NCI-H1048 (cell line): ENCODE measurements at places on chromosomes 6 and 20.

DNA sequence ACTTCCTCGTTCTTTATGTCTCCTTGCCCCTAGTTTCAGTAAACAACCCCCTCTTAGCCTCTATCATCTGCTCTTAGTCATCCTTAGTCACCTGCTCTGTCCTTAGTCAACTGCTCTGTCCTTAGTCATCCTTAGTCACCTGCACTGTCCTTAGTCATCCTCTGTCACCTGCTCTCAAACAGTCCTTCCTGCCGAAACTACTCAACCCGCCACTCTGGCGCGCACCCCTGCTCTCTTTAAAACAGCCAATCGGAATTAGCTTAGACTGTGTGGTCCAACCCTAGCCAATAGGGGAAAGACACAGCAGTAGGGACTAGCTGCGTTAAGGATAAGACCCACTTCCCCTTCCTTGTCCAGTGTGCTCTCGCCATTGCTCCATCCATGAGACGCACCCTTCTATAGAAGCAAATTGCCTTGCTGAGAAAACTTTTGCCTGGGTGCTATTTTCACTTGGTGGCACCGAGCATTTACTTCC is 73.9 kb downstream of the BACH2 start:
- no peak for DNase-seq

DNA sequence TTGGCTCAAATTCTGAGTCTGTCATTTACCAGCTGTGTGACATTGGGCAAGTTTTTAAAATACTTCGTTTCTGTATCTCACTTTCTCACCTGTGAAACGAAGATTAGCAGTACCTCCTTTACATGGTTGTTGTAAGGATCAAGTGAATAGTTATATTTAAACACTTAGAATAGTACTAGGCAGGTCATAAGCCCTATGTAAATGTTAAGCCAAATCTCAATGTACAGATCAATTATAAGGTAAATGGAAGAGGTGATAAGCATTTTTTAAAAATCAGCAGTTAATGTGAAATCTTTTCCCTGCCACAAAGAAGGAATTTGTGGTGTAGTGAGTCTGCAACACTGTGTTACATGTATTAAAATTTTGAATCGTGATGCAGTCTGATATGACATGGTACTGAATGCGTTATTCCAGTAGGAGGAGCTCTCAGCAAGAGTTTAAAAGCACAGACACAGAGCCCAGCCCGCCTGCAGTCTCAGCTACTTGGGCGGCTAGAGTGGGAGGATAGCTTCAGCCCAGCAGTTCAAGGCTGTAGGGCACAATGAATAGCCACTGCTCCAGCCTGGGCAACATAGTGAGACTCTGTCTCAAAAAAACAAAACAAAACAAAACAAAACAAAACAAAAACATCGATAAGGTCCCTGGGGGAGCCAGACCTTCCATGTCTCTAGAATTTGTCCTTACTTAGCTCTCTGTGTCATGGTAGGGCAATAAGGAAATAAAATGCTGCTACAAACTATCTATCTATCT is 46.0 kb downstream of the GTF2H5 start:
- no peak for DNase-seq

- no peak for DNase-seq
Observed at GRCh38 chr20:51666126-51666525, 102.1 kb downstream of the ATP9A start.

DNA sequence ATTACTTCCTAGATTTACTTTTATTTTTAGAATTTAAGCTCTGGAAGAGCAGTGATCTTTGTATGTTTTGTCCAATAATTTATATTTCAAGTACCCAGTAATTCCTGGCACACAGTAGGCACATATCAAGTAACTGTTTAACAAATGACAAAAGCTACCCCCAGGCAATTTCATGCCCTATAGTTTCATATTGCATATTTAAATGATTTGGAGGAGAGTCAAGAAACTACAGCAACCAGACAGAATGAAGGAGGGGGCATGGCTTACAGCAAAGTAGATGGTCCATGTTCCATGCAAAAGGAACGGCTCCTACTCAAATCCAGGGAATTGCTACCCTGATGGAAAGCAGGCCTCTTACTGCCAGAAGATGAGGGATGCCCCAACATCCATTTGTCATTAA is 113.5 kb downstream of the ARHGAP18 start:
- DNase-seq = no peak

- DNase-seq = no peak
Observed at GRCh38 chr6:6654599-6655575, 66.4 kb downstream of the LY86 start.

DNA sequence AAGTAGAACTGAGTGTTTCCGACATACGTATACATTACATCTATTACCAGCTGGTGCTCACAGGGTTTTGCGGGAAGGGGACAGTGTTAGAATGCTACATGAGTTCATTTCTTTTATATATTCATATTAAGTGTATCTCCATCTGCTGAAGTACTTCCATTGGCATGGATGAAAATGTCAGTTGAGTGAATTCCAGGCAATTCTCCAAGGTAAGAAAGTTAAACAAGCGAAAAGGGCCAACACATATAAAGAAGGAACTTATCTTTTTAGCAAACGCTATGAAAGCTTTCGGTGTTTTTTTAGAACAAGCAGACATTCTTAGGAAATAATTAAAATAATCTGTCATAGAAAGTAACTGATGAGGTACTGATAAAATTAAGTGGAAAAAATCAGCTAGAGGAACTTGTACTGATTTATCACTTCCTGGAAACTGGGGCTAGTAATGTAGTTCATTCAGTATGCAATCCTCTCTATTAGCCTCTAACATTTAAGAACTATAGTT is 34.6 kb downstream of the RNF146 start:
- no peak for DNase-seq

DNA sequence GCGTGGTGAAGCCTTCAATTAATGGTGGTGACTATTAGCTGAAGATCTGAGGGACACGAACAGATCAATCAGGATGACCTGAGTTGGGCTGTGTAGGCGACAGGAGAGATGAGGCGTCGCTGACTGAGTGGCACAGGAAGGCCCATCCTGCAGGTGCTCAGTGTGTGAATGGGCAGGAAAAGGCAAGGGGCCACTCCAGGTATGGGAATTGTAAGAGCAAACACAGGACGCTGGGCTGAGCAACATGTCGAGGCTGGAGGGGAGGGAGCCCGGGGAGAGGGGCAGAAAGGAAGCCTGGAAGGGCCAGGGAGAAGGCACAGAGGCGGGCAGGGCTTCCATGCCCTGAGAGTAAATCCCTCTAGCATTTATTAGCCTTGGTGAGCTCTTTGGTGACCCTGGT is 151.0 kb downstream of the VEGFA start:
- DNase-seq = no peak

DNA sequence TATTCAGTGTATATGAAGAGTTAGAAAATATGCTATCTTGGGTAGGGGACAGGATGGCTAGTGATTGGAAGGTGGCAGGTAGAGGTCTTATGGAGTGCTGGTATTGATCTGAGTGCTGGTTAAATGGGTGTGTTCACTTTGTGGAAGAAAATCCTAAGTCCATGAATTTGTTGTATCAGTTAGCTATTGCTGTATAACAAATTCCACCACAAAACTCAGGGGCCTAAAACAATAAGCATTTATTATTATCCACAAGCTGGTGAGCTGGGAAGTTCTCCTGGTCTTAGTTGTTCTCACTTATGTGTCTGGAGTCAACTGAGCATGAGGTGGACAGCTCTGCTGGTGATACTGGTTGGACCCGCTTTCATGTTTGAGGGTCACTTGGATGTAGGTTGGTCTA is 212.2 kb upstream of the PLCB4 start:
- DNase-seq = no peak

DNA sequence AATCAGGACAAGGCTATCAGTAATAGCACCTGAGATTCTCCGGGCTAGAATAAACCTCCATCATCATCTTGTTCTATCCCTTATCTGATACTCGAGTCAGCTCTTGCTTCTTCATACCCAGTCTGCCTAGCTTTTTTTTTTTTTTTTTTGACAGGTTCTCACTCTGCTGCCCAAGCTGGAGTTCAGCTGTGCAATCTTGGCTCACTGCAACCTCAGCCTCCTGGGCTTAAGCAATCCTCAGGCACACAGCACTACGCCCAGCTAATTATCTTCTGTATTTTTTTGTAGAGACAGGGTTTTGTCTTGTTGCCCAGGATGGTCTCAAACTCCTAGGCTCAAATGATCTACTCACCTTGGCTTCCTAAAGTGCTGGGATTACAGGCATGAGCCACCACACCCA is 19.5 kb downstream of the SRSF6 start:
- DNase-seq = no peak

DNA sequence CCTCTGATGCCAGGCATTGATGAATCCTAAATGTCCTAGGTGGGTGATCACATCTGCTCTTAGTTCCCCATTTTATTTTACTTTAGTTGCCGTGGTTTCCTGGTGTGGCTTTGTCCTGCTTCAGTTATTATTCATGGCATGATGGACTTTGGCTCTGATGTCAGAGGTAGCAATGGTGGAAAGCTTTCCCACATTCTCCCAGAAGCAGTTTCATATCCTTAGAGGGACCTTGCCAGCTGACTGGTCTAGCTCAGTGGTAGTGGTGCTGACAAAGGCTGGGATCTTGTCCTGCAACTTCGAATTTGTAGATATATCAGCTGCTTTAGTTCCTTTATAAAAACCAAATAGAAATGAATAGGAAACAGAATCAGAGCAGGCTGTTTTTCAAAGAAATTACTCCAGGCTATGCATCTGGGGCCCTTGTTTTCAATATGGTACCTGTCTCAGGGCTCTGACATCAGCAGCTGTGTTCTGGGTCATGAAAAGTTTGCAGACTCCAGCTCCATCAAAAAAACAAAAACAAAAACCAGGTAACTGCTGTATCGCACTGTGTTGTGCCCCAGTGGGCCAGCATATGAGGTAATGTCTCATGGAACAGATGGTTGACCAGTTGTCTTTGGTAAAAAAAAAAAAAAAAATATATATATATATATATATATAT is 133.7 kb downstream of the PLCB4 start:
- DNase-seq = no peak

- no peak for DNase-seq
Observed at GRCh38 chr20:30919514-30920188, 337.8 kb upstream of the DEFB115 start.

- no peak for DNase-seq
Observed at GRCh38 chr6:43223175-43223574, 6.1 kb downstream of the DNPH1 start.

- DNase-seq = no peak
Observed at GRCh38 chr20:13857961-13858360, 73.1 kb downstream of the NDUFAF5 start.

DNA sequence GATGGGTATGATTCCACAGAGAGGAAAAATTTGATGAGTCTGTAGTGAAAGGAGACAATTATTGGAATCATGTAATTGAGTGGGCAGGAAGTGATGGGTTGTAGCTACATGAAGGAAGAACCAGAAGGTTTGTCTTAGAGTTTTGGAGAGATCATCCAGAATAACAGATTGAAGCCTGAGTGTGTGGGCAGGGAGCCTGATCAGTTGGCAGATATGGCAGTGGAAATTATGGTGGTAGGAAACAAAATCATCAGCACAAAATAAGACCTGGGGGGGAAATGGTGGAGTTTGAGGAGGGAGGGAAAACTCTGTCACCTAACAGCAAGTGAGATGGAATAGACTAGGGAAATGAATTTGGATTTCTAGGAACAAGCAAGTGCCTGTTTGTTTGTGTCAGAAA is 606.6 kb upstream of the MAP3K7 start:
- DNase-seq = no peak

GRCh38 chr6:157292202-157292601 is 31.1 kb downstream of the TMEM242 start:
- no peak for DNase-seq

GRCh38 chr20:33490023-33490933 is at the start of gene CBFA2T2:
CBFA2T2 (plus strand) TSS chr20:33490096; CDS start chr20:33490268, 172 bp downstream.
- no peak for DNase-seq

DNA sequence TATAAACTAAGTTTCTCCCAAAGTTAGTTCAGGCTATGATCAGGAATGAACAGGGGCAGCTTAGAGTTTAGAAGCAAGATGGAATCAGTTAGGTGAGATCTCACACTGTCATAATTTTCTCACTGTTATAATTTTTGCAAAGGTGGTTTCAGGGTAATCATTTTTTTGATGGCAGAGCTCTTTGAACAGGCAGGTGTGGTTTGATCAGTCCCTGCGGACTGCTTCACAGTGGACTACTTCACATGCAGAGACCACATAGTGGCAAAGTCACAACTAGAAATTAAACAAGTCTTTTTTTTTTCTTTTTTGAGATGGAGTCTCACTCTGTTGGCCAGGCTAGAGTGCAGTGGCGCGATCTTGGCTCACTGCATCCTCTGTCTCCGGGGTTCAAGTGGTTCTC is 6.8 kb downstream of the MAS1 start:
- no peak for DNase-seq

GRCh38 chr20:61297986-61298385 is 45.9 kb downstream of the CDH4 start:
- no peak for DNase-seq

GRCh38 chr6:71395731-71396409 is 107.3 kb downstream of the OGFRL1 start:
- no peak for DNase-seq

DNA sequence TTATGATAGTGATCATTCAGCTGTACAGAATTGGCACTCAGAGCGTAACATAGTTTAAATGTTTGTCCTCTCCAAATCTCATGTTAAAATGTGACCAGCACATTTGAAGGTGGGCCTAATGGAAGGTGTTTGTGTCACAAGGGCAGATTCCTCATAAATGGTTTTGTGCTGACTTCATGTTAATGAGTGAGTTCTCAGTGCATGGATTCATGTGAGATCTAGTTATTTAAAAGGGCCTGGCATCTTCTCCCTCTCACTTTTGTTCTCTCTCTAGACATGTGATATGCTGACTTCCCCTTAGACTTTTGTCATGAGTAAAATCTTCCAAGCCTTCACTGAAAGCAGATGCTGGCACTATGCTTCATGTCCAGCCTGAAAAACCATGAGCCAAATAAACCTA is 452.4 kb upstream of the PTCHD4 start:
- no peak for DNase-seq

DNA sequence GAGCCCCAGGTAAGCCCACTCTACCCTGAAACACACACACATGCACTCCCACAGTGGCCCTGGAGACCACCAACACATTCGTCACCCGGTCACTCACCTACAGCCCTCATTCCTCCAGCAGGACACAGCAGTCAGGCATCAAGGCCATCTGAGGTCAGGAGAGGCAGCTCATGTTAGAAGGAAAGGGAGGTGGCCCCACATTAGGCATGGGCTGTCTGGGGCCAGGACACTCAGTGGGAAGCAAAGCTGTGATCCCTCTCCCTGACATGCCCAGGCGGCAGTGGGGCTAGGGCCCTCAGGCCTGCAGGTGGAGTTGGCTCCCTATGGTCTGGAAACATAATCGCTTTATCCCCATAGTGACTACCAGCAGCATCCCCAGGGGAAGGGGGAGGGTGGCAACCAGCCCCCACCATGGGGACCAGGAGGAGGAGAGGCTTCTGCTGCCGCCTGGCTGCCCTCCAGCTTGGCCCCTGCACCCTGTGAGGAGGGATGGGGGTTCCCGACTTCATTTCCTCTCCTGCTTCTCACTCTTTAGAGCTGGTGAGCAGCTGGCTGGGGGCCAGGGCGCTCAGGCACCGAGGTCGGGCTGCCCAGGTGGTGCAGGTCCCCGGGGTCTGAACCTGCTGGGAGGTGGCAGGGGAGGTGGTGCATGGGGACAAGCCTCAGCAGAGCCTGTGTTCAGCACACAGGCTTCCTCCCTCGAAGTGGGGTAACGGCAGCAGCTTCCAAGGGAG is 76.6 kb upstream of the CST7 start:
- no peak for DNase-seq
